ENCODE measurements at places on chromosomes 12 and 14. TPM values are rescaled to one million over a fixed set of nuclear protein-coding genes. Genes with fewer than 3 reads are reported as not detected.

PITPNM2 gene
- total RNA-seq = 18.4 TPM

GRCh38 chr14:104639885-104640548 is 35.4 kb upstream of the TMEM179 start:
- peak; percentile 57 for DNase-seq

DNA sequence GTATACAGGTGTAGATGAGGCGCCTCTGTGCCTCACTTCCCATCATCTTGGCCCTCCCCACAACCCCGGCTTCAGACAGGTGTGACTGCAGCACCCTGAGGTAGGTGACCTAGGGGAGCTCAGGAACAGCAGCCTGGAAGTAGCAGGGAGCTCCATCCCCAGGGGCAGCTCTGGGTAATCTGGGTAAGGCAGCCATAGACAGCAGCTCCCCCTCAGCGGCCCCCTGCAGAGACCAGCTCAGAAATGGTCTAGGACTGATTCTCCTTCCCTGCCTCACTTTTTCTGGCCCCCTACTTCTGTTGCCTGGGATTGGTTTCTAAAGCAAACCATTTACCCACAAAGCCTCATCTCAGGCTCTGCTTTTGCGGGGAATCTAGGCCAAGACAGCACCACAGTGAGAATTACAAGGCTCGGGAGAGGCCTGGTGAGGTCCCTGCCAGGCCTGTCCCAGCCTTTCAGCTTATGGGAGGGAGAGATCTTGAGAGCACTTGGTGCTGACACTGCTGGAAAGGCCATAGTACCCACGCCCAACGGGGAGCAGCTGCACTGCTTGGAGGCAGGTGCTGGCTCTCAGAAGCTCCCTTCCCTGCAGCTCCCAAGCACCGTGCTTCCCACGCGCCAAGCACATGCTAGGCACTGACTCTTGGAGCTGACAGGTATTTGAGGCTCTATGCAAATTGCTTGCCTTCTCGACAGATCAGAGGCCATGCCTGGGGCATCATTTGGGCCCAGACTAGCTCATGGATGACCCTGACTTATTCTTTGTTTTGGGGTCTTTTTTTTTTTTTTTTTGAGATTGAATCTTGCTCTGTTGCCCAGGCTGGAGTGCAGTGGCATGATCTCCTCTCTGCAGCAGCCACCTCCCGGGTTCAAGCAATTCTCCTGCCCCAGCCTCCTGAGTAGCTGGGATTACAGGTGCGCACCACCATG is 45.1 kb upstream of the TRAF3 start:
- DNase-seq = no peak

GYS2 gene
- not detected for total RNA-seq

GRCh38 chr12:49189731-49190716 is 1.1 kb upstream of the TUBA1A start:
- DNase-seq = no peak

PLBD1 gene
- total RNA-seq = 29.1 TPM

RDH12 gene
- not detected for total RNA-seq

DNA sequence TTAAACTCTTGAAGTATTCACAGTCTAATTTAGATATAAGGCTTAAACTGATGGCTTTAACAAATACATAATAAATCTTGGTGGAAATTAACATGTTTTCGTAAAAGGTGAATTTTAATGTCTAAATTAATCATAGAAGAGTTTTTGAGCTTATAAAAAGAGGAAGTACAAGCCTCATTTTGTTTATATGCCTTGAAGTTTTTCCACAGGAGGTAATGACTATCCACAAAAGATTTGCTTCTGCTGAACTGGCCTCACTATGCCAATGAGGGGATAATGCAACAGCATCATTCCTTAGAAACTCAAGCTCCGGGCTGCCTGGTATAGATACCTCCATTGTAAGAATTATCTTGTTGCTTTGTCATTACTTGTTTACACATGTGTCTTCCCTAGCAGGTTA is 175.6 kb downstream of the DUSP6 start:
- no peak for DNase-seq

GRCh38 chr14:100994082-100994481 is 90.6 kb upstream of the RTL1 start:
- DNase-seq = no peak

- no peak for DNase-seq
Measured at GRCh38 chr12:84912198-84913128, at the start of gene SLC6A15. SLC6A15 (minus strand) TSS chr12:84912799; CDS start chr12:84892120, 20,679 bp downstream.

GRCh38 chr14:51880835-51881580 is 20.6 kb downstream of the GNG2 start:
- DNase-seq = no peak

P2RX2 gene
- not detected for total RNA-seq

DNA sequence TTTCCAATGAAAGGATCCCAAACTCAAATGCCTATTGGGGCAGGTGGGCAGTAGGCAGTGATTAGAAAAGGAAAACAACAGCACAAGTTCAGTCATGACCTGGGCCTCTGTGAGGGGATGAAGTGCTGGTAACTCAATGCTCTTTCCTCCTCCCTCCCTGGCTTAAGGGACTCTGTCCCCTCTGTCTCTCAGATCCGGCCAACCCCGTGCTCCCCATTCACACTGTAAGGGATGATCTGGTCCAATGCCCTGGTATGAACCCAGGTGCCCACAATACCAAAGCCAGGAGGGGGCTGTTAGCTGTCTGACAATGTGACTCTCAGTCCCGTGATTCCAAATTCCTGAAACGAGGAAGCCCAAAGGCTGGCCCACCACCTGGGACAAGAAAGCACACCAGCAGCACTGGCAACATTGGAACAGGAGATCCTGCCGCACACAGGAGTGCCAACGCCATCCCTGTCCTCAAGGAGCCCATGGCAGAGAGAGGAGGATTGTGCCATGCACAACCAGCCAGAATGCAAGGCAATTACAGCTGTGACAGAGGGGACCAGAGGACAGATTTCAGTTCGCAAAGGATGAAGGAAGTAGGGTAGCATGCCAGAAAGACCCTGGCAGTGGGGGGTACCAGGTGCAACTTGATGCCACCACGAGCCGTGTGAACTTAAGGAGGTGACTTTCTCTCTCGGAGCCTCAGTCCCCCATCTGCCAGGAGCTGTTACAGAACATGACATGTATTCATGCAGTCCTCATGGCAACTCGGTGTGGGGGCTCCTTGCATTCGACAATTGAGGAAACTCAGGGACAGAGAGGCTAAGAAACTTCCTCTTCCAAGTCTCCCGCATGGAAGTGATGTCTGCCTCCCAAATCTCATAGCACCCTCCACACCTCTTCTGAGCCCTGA is 37.6 kb downstream of the SERPINA3 start:
- DNase-seq = no peak

DNA sequence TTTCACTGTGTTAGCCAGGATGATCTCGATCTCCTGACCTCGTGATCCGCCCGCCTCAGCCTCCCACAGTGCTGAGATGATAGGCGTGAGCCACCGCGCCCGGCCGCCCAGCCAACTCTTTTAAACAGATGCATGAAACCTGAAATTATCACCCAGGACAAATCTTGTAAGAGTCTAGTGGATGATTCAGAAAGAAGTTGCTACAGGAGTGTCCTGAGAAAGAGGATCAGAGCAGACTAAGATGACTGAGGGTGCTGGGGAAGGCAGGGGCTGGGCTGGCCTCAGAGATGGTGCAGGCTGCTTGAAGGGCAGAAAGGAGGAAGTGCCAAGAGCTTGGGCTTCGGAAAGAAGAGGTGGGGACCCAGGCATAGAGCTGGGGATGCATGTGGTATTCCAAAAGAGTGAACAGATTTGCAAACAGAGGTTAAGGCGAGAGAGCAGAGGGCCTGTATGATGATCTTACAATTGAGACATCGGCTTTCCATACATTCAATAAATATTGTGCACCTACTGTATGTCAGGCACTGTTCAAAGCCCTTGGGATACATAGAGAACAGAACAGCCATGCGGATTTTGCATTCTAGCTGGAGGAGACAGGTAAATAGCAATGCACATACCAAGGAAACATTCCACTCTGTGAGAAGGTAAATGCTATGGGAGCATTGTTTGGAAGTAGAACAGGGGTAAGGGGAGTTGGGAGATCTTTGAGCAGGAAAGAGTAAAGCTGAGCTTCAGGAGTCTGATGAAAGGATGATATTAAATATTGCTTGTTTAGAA is 7.4 kb upstream of the CD9 start:
- DNase-seq = no peak

DNA sequence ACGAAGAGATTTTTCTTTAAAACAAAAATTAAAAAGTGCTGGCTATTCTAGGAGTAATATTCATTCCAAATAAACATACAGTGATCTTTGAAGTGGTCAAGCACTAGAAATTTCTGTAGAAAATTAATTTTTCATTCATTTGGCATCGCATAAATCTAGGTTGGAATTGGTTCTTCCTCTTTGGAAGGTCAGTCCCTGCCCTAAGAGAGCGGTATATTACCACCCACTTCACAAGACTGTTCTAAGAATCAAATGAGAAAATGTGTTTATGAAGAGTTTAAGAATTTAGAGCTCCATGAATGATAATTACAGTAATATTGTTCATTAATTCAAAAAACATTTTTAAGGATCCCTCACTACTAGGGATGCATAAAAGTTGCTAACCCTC is 444 bp upstream of the GEMIN2 start:
- DNase-seq = no peak

DNA sequence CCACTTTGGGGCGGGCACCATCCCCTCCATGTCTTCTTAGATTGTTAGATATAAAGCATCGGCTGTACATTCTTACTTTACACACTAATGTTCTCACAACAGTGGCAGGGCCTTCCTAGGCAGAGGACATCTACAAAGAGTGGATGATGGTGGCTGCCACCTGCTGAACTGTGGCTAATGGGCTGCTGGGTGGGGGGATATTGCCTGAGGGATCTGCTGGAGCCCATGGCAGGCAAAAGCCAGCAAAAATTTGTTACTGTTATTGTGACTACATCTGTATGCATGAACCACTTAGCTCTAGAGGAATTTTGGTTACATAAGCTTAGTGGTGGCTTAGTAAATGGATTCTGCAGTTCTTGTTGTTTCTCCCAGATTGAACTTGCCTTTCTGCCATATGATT is 52.6 kb downstream of the DIP2B start:
- DNase-seq = no peak

DNA sequence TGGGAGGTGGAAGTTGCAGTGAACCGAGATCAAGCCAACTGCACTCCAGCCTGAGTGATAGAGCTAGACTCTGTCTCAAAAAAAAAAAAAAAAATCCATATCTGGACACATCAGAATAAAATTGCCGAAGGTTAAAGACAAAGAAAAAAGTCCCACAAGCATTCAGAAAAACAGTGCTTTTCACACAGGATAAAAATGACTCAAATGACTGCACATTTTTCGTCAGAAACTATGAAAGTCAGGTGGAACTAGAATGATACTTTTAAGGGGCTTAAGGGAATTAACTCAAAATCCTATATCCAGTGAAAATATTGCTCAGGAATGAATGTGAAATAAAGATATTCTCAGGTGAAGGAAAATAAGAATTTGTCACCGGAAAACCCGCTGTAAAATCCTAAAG is 12.9 kb downstream of the COPS7A start:
- no peak for DNase-seq

- no peak for DNase-seq
Measured at GRCh38 chr12:93461503-93461902, 5.8 kb upstream of the MRPL42 start.

GLI1 gene
- 0.93 TPM for total RNA-seq

DNA sequence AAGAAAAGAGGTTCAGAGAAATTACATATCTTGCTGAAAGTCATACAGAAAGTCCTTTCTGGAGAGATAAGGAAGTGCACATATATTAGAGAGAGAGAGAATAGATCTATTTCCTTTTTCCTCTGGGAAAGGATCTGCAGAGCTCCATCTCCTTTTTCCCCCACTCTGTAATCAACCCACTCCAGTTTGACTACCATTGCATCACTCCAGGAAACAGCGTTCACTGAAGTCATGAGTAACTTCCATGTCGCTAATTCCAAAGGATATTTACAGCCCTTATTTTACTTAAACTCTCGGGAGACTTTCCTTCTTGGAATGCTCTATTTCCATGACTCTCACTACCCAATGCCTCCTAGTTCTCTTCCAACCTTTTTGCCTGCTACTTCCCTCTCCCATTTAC is 72.5 kb upstream of the PARP11 start:
- no peak for DNase-seq

GRCh38 chr12:89706986-89707702 is 1.5 kb downstream of the ATP2B1 start:
- no peak for DNase-seq

CBLN3 gene
- total RNA-seq = 0.55 TPM
